NCI-H1694 treated with DMSO at 0.1 percent for 48 hours (cell line): ENCODE measurements at places on chromosomes 1 and 21.

GRCh38 chr1:234164098-234164709 is 209.1 kb upstream of the COA6 start:
- no peak for DNase-seq

GRCh38 chr1:64135462-64136223 is 67.8 kb upstream of the UBE2U start:
- no peak for DNase-seq

DNA sequence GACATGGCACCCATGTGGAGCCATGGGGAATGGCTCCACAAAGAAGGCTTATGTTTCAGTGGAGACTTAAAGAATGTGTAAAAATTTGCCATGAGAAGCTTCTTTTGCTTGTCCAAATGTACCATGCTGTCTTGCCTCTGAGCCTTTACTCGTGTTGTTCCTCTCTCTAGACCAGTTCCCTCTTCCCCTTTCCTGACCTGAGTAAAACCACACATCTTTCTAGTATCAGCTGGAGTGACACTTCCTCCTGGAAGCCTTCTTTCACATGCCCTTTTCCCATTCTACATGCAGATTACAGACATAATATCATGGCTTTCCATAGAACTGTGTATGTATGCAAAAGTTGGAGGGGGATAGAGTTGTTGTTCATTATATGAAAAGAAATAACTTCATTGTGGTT is 13.6 kb upstream of the GPX7 start:
- DNase-seq = no peak

- no peak for DNase-seq
Measured at GRCh38 chr1:10827377-10828333, 31.2 kb upstream of the CASZ1 start.

DNA sequence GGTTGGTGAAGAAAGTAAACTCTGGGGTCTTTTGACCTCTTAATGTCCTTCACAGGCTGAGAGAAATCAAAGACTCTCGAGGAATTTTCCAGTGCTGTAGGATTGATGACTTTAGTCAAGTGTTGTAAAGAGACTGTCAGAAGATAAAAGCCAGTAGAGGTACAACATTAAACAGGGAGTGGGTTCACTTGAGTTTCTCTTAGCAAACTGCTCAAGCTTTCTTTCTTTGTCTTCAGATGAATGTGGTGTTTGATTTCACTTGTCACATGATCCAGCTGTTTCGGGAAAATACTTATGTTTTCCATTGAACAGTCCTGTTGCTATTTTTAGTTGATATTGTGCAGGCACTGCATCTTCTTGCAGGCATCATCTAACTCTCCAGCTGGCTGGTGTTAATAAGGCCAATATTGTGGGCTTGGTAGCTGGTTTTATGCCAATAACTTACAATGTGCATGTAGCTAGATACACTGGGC is 45.6 kb downstream of the XCL2 start:
- peak; percentile 75 for DNase-seq

DNA sequence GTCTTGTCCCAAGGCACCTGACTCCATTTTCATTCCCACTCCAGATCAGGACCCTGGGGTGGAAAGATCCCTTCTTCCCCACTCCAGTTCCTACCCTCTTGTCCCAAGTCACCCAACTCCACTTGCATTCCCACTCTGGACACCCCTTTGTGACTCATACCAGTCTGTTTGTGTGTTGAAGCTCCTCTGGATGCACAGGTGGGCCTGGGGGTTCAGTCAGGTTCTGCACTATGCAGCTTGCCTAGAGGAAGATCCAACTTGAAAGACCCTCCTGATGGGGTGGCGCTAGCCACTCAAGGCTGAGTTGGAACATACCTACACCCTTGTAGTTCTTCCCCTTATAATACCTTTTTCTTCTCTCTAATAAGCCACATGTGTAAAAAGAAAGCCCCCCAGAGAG is 9.8 kb upstream of the ANKRD35 start:
- DNase-seq = no peak

- no peak for DNase-seq
Measured at GRCh38 chr1:208054911-208055379, 144.0 kb upstream of the CD34 start.

DNA sequence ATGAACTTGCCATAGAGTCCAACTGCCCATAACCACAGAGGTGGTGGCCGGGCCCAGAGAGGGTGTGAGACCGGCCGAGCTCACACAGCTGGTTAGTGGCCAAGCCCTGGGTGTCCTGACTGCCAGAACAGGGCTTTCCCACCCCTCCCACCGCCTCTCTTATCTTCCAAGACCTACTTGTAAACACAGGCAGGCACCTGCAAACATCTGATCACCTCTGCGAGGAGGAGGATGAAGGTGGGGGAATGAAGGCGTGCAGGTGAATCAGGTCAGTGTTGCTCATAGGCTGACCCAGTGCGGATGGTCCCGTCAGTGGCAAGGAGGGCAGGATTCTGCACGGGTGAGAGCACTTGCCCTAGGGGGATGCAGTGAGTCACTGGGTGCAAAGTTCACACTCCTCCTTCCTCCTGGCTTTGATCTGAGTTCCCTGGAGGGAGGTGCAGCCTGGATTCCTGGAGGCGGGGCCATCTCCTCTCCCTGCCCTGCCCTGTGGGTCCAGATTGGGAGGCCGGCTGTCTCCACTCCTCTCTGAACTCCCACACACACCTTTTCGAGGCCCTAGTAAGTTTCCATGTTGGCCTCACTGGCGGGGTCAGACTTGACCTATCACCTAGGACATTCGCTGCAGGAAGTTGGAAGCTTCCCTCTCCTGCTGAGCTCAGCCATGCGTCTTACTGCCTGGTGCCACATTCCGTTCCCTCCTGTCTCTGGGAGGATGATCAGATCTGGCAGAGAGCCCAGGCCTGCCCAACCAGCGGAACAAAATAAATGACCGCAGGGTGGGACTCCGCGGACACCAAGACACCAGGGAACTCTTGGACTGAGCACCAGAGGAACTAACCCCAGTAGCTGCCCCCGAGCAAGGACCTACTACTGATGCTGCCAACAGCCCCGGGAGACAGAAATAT is 7.3 kb downstream of the UQCRHL start:
- DNase-seq = no peak

DNA sequence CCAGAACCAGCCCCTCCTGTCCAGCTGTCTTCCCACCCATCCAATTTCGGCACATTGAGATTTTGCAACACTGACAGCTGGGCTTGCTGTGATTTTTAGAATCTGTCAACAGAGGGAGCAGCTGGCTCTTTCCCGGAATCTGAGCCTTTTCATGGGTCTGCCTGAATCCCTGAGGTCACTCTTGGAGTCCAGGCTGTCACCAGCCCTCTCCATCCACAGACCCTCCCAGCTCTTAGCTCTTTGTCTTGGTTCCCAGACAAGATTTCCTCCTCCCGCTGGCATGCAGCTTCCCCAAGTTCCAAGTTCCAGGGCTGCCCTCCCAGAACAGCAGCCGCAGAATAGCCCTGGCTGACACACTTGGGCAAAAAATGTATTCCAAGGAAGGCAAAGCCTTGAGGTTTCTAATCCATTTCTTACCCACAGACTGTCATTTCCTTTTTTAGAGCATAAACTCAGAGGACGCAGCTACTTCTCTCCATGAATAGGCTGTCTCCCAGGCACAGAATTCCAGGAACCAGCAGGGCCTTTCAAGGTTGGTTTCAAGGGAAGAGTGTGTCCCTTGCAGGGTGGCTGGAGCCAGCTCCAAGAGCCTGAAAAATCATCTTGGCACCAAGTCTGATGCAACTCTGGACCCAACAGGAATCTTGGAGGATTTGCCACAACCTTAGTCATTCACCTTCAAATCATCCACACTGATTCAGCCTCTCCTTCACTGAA is 7.1 kb upstream of the TMEM61 start:
- DNase-seq = peak; percentile 7

DNA sequence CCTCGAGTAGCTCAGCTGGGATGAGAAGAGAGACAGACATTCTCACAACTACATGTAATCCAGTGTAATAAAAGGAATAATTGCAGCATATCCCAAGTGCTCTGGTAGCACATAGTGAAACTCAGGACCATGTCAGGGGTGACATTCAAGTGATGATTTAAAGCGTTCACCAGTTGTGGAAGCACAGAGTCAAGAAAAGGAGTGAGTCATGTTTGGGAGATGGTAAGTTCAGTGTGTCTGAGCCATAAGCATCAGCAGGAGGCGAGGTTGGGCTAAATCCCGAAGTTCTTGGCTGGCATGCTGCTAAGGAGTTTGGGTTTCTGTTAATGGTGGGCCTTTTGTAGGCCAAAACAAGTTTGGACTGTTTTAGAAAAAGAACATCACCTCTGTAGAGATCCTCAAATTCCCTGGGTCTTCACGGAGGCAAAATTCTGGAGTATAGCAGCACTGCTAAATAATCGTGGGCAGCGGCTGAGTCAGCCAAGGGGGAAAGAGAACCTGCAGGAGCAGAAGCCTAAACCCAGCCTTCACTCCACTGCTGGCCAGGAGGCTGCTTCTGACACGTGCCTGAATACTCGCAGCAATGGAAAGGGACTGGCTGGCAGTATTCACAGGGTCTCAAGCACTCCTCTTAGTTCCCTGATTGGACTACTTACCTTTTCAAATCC is 7.2 kb upstream of the NHLH1 start:
- no peak for DNase-seq

- DNase-seq = no peak
Measured at GRCh38 chr1:228393811-228394570, 12.6 kb downstream of the TRIM11 start.
